ENCODE measurements at places on chromosomes 16 and 17.

DNA sequence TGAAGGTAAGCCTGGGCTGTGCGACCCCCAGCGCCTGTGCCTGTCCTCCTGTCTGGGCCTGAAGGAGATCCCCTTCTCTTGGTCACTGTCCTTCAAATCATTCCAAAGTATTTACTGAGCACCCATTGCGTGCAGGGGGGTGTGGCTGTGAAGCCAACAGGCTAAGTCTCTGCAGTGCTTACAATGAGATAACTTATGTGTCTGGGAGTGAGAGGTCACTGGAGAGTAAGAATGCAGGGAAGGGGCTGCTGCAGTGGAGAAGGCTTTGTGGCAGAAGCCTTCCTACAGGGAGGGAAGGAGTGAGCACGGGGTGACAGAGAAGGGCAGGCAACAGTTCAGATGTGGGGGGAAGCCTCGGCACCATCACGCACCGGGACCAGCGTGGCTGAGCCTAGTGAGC lies 11.2 kb upstream of the SMIM5 start:
- DNase-seq: no peak

DNA sequence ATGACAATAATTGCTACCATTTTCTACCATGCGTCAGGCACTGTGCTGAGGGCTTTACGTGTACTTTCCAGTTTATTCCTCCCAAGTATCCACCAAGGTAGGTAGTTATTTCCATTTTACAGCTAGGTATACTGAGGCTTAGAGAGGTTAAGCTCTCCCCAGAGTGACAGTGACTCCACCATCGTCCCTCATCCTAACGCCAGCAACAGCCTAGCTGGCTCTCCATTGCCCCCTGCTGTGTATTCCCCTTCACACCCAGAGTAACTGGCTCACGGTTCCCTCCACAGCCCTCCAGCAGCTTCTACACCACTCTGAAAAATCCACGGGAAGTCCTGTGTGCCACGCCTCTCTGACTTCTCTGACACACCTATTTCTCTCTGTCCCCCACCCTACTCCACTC lies 7.1 kb upstream of the ASGR1 start:
- DNase-seq: no peak

DNA sequence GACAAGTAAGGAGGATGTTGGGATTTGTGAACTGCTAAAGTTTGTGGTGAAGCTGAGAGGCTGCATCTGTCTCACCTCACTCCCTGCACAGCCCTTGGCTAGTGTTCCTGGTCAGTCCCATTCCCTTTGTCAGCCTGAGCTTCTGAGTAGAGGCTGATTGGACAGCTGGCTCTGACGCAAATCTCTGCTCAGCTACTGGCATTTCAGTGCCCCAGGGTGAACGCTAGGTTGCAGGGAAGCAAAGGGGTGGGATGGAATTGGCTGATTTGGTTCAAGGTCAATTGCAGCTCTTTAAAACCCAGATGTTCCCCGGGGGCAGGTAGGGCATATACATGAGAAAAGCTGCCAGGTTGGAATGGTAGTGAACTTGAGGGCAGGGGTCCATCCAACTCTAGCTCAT lies 23.1 kb upstream of the CNOT1 start:
- no peak for DNase-seq

DNA sequence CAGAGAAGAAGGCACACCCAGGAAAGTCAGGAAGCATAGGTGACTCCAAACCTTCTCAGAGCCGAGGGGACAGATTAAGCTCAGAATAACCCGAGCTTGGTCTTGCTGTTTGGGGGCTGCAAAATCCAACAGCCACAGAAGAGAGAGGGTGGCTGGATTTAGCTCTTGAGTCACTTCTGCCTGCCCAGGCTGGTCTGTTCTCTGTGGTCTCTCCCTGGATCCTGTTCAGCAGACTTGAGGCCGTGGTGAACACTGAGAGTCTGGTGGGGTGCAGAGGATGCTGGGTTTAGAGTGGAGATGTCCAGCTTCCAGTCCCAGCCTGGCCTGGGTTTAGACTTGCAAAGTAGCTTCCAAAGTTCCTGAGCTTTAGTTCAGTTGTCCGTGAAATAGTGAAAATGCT lies 8.8 kb downstream of the SLC26A11 start:
- no peak for DNase-seq

GRCh38 chr17:42132941-42133340 lies 10.3 kb downstream of the HSPB9 start:
- DNase-seq: no peak

GRCh38 chr16:47069841-47070584 lies 73.7 kb downstream of the NETO2 start:
- no peak for DNase-seq

- DNase-seq: no peak
These were observed 182.4 kb upstream of the TOM1L1 start for GRCh38 chr17:54718286-54718685.

DNA sequence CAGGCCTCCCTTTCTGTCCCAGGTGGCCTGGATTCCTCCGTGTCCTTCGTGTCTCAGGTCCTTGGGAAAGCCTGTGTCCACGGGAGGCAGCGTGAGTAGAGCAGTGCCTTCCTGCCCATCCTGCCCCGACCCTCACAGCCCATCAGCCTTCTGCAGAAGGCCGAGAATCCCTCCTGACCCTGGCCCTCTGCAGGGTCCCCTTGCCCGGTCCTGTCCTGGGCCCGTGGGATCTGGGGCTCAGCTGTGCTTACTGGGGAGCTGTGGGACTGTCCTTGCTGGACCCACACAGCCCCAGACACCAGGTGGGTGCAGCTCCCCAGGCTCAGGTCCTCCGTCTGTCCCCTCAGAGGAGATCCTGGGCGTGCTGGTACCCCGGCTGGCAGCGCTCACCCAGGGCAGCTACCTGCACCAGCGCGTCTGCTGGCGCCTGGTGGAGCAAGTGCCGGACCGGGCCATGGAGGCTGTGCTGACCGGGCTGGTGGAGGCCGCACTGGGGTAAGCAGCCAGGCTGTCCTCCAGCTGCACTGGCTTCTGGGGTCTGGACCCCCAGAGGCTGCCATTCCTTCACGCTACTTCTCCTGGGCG lies 3.9 kb downstream of the TELO2 start:
- no peak for DNase-seq

GRCh38 chr17:37788526-37788925 lies 43.7 kb upstream of the HNF1B start:
- DNase-seq: no peak

DNA sequence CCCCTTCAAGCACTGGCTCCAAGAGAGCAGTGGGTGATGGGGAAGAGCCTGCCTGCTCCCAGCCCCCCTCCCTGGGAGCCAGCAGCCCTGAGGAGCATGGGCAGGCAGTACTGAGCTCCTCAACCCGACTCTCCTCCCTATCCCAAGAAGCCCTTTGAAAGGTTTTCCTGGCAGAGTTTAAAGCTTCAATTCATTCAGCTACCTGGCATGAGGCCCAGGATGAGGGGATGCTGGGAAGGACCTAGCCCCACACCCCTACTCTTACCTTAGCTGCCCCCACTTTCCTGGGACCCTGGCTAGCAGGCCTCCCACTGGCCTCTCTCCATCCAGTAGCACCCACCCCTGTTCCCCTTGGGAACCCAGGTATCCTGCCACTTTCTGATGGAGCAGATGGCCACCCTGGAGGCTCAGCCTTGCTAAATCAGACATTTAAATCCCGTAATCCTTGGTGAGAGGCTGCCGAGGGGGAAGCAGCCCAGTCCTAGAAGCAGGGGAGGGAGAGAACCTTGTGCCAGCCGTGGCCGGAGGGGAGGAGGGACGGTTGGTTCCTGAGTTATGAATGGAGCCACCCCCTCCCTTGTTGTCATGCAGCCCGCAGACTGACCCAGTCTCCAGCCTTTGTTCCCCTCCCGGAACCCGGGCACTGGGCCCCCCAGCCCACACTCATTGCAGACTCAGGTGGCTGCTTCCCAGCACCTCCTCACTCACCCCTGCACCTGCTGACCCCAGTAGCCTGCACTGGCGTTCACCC lies 17.1 kb downstream of the ATP1B2 start:
- no peak for DNase-seq

GRCh38 chr17:81142301-81143199 lies 22.8 kb upstream of the PVALEF start:
- DNase-seq: peak; percentile 47

- no peak for DNase-seq
These were observed 5.3 kb upstream of the ATP2A1 start for GRCh38 chr16:28872952-28873351.

- no peak for DNase-seq
These were observed 690.5 kb downstream of the KCNJ2 start for GRCh38 chr17:70859829-70860228.

DNA sequence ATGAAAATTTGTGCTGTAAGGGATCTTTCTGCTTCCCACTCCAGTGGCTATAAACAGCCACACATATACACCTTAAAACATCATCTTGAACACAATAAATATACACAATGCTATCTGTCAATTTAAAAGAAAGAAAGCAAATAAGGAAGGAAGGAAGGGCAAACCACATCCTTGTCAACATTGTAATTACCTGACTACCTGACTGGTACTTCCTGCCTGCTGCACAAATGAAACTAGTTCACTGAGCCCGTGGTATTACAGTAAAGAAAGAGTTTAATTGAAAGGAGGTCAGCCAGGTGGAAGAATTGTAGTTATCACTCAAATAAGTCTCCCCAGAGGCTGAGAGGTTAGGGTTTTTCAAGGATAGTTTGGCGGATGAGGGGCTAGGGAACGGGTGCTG lies 344.4 kb upstream of the ASIC2 start:
- no peak for DNase-seq

DNA sequence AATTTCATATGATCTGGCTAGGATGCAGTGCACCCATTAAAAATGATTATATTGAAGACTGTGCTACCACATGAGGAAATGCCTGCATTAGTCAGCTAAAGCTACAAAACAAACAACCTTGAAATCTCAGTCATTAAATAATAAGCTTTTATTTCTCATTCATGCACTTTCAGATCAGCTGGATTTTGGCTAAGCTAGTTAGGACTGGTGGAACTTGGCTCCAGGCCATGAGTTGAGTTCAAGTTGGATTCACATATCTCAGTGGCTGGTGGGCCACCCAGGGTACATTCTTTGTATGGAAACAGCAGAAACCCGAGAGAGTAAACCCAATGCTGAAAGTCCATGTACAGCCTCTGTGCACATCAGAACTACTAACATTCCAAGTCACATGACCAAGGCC lies 6.4 kb upstream of the SLFN12L start:
- no peak for DNase-seq

DNA sequence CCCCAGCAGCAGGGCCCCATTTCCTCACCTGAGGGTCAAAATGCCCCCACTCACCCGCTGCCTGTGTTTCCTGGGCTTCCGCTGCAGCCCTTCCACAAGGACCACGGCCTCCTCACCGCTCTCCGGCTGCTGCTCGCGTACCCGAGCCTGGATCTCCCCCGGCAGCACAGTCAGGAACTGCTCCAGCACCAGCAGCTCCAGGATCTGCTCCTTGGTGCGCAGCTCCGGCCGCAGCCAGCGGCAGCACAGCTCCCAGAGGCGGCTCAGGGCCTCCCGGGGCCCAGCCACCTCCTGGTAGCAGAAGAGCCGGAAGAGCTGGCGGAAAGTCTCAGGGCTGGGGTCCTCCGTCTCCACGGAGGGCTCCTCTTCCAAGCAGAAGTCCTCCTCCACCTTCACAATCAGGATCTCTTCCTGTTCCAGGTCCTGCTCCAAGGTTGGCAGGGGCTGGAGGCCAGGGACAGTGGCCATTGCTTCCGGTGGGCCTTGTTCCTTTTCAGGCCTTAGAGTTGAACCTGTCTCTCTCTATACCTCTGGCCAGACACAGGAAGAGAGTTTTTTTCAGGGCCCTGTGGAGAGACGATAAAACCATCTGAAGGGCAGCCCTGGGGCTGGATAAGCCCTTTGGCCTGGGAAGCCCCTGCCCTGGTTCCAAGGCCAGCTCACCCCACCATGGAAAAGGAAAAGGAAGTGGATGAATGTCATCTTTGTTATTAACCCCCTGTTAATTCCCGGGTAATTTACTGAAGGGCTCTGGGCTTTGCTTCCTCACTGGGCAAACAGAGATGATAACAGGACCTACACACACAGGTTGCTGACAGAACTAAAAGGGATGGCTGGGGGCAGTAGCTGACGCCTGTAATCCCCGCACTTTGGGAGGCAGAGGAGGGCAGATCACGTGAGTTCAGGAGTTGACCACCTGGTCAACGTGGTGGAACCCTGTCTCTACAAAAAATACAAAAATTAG lies 1.2 kb downstream of the ZNF500 start:
- DNase-seq: no peak

- no peak for DNase-seq
These were observed 46.4 kb downstream of the DNAH3 start for GRCh38 chr16:21103941-21104860.

DNA sequence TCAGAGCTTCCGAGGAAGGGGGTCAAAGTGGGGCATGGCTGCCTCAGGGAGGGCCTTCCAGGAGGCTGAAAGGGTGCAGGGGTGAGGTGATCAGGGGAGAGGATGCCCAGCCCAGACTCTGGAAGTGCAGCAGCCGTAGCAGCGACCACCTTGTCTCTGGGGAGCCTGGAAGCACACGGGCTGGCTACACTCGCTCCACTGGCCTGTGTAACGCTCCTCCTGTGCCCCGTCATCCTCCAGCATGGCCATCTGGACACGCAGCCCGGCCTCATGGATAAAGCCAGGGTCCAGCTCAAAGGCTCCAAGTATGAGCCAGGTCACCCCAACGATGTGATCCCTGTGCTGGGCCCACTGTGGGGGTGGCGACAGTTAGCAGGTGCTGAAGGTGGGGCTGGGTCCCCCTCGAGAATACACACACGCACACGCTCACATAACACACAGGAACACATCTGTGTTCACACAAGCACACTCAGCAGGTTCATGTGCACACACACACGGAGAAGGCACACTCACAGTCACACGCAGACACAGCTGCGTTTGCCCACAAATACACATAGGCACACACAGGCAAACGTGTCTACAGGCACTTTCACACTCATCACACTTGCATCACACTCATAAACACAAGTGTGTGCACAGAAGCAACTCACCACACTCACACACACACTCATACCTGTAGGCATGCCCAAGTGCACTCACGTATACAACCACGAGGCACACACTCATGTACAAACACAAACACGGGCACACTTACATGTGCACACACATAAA lies 19.3 kb downstream of the POLR3K start:
- no peak for DNase-seq

- no peak for DNase-seq
These were observed 8.6 kb upstream of the VAC14 start for GRCh38 chr16:70809392-70810060.

- no peak for DNase-seq
These were observed 6.5 kb downstream of the NXN start for GRCh38 chr17:973053-973452.

- no peak for DNase-seq
These were observed 21.0 kb downstream of the PHB1 start for GRCh38 chr17:49393491-49394255.
